ENCODE measurements at places on chromosomes 6 and 20.
A peak's percentile ranks its signal among the peaks of the same experiment; 100 is the strongest.

DNA sequence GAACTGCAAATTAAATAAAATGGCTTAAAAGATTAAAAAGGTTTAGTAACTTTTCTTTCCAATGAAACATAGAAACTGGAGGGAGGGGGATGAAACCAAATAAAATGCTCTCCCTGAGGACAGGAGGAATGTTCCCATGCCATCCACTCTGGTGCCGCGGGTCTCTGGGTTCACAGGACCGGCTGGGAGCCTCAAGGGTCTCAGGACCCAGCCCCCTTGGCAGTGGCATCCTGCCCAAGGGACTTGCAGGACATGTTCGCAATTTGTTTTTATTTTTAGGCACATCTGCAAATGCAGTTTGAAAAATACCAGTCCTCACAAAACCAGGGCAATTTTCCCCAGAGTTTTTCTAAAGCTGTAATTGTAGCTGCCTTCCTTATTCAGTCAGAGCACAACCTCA is 7.5 kb downstream of the BEND3 start:
- no peak for DNase-seq

DNA sequence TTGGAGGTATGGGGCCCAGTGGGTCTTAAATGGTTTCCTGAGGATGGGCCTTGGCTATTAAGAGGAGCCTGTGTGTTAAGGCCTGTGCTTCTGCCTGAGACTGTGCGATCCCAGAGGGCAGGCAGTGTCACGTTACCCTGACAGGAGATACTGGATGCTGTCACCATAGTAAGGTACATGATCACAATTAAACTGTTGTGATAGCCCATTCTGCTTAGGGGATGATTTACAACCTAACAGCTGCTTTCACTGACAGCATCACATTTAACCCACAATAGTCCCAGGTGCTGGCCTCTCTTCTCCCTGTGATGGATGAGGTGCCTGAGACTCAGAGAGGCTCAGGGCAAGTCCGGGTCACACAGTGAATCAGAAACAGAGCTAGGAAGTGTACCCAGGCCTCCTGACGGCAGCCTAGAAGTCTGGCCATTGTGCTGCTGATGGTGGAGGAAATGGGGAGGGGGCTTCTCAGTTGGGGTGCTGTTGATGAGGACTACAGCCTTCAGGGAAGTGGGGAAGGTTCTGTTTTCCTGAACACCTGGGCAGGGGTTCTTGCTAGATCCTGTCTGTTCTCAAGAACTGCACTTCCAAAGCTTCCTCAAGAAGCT is 97.3 kb downstream of the MDGA1 start:
- no peak for DNase-seq

DNA sequence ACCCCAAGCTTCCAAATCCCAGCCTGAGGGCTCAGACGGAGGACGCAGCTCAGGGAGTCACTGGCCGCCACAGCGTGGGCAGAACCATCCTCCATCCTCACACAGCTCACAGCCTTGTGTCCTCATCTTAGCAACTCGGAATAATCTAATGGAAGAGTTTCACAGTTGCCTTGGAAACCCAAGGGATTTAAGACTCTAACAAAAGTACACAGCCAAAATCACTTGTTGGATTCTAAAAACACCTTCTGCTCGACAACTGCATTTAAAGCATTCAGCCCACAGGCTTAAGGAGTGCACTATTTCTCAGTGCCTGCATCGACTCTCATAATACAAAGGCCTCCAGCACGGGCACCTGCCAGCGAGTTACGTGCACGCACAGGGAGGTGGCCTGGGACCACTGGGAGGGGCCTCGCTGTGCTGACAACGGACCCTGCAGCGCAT is 45.4 kb downstream of the ZBTB46 start:
- DNase-seq = no peak

GRCh38 chr6:138455746-138456400 is 43.4 kb downstream of the NHSL1 start:
- no peak for DNase-seq

- DNase-seq = no peak
These were observed 194.8 kb downstream of the PREX1 start for GRCh38 chr20:48632825-48633619.

DNA sequence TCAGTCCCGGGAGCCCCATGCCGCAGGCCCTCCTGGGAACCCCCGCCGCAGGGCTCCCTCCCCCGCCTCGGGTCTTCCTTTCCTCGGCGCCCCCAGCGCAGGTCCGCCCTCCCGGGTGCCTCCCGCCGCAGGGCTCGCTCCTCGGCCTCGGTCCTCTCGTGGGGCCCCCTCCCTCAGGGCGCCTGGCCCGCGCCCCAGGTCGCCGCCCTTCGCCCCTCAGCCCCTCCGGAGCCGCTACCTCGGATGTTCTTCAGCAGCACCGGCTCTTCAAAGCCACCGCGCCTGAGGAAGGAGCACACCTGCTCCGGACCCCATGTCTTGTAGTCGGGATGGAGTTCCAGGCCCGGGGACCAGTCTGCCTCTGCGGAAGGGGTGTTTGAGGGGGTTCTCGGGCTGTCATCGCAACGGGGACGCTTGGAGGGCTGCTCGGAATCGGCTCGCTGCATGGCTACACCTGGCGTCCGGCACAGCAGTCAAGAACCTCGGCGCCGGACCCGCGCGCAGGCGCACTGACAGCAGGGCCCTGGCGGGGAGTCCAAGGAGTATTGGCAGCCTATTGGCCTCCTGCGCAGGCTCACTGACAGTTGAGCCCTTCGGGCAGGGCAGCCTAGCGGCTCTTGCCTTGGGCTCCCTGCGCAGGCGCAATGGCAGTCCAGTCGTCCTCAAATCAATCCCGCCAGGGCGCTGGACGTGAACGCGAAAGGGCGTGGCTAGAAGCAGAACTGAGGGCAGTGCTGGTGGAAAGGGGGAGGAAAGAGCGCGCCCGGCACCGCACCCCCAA is at the start of gene SAMHD1:
Gene SAMHD1 (minus strand): TSS at position 511 of the 781 bp plus-strand sequence. CDS start 65 bp downstream, at position 446.
- peak; percentile 96 for DNase-seq

DNA sequence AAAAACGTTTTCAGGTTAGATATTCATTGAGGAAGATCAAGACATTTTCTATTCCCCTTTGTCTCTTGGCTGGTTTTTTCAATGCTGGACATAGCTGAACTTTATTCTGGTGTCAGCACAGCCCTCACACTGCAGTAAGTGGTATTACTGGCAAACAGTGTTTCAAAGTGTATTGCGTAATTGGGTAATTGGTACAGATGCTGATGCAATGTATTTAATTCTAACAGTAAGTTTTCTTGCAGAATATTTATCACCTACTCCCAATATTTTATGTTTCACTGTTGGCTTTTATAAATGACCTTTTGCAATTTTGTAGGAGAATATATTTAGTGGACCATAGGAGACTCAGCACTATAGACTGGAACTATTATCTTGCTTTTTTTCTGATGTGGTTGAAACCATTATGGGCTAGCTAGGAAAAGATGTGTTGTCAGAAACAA is 287.6 kb upstream of the SOX4 start:
- no peak for DNase-seq

DNA sequence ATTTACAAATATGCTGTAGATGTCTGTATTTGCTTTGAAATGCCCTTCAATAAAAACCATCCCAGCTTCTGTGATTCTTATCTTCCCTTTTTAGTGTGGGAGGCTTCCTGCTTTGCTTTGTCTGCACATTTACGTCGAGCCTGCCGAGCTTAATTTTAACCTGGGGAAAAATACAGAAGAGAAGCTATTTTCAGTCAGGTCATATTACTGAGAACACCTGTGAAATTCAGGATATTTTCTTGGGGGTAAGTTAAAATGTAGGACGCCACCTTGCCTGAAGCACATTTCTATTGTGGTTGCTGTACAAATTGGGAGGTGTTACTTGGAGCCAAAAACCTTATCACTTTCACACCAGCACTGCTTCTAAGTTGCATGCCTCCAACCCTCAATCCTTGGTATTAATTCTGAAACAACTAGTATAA is 43.6 kb upstream of the FUCA2 start:
- DNase-seq = no peak

DNA sequence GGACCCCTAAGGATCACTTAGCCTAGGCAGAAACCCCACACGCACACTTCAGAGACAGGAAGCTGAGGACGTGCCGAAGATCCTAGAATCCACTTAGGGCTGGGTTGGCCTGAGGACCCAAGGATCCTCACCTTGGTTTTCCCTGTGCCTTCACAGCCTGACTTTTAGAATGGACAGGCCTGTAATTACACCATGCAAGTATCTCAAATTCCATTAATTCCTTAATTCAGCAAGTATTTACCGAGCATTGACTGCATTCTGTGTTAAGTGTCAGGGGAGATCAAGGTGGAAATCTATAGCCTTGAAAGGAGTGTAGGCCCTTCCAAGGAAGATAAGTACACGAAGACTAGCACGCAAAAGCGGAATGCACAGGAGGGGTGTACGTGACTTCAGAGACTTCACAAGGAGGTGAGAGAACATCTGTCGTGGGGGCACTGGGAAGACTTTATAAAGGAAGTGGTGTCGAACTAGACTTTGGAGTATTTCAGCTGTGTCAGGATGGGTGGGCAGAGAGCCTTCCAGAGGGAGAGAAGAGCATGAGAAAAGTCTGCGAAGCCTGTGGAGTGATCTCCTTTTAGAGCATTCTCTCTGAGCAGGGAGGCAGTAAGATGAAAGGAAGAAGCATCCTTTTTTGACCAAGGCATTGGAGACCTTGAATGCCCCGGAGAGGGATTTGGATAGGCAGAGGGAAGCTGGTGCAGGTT is 4.0 kb downstream of the DSP start:
- no peak for DNase-seq

DNA sequence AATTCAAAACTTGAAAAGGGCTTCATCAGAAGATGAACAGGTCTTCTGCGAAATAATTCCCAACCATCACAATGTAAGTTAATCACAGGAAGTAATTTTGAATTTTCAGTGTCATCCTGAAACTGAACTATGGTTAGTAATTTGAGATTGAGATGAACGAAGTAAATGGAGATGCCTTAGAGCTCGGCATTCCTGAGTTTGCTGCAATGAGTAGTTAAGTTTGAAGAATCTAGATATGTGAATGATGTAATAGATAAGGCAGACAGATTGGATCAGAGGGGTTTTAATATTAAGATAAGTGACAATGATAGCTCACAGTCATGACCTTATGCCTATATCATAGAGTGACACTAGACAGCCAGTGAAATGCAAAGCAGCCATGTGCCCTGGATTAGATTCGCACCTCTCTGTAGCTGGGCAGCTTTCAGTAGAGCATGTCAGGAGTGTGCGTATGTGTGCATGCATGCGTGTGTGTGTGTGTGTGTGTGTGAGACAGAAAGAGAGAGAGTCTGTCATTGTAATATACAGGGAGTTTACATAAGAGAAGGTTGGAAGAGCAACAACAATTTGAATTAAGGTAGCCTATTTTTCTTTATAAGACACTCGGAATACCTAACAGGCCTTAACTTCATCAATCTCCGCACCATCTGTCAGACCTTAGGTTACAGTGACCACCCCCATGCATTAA is 233.0 kb downstream of the GMPR start:
- DNase-seq = no peak

DNA sequence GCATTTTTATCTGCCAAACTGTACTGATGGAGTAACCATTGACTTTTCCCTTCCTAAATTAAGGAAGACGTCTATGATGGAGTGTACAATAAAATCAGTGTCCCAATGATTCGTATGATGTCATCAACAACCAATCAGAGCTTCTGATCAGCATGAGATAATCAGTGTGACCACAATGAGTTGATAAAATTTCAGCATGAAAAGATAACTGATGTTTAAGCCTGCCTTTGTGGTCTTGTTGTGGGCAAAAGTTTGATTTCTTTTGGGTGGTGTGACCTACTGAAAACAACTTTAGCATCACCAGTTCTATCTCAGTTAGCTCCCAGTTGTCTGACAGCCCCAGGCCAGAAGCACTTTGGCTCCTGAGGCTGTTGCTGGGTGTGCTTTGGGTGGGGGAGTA is 3.3 kb downstream of the PCIF1 start:
- no peak for DNase-seq

- DNase-seq = no peak
These were observed 27.6 kb upstream of the CDKN1A start for GRCh38 chr6:36650848-36651478.

DNA sequence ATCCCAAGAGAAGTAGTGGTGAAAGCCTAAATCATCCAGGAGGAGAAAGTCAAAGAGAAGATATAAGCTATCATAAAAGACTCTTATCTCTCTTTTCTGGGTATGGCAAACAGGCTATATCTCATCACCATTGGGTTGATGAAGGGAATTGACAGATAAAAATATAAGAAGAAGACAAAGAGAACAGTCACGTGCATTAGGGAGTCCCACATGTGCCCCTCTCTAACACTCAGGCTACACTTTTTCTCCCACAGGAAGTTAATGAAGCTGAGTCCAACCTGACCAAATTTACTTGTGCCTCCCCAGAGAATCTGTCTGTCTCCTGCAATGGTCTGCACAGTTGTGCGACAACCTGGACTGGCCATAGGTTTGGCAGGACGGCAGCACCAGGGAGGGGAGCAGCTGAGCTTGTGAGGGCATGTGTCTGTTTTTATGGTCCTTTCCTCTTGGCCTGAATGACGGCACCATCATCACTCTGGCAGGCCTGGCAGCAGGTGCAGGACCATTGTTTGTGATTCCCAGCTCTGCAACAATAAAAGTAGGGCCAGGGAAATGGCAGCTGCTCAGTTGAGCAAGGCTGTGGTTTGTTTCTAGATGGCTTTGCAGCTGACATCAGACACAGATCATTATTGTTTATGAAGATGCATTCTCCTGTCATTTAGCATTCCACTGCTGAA is 144.5 kb upstream of the MCHR2 start:
- DNase-seq = no peak

DNA sequence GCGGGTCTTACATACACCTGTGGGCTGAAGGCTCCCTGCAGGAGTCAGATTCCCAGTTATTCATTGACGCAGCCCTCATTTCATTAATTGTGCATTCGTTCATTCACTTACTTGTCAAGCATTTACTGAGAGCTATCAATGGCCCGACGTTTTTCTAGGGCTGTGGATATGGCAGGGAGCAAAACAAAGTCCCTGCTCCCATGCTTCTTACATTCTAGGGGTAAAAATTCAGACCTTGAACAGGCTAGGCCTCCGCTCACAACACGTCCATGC is 369 bp upstream of the NSFL1C start:
- no peak for DNase-seq

DNA sequence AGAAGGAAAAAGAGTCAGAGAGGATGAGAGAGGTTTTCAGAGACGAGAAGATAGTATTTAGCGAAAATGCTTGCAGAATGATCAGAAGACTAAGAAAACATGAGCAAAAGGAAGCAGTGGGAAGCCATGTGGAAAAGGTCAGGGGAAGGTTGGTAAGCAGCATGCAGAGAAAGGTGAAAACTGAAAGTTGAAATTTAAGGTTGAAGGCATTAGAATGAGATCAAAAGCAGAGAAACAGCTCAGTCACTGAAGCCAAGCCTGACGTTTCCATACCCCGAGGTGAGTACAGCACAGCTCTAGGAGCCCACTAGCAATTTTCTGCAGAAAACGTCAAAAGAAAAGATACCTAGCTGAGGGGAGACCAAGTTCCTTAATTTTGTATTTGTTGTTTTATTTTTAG is 19.1 kb upstream of the TFB1M start:
- DNase-seq = no peak

GRCh38 chr20:11918981-11919380 is 1.3 kb downstream of the BTBD3 start:
- DNase-seq = no peak
